ENCODE measurements at places on chromosomes 2 and 18. TPM values are rescaled to one million over a fixed set of nuclear protein-coding genes. Genes with fewer than 3 reads are reported as not detected.

DNA sequence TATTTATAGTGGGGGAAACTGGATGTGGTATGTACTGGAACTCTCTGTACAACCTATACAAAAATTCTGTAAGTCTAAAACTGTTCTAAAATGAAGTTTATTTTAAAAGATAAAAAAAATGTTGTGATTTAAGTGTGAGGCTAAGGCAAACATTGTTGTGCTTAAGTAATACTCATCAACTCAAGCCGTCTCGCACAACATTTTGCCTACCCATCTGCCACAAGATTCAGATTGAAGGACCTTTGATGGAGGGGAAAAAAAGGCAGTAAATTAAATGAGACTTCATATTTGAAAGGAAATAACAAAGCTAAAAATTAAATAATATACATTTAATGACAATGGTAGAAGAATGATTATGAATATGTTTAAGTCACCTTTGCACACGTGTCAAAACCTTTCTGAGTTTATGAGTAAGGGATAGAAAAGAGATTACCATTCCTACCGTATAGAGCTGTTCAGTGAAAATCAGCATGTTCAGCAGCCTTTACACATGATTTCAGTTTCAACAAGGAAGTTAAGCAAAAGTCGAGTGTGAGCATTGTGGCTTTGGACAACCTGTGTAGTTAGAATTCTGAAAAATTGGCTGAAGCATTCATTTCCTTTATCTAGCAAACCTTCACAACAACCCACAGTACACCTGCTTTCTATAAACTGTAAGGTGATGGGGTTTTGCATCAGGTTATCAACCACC is 499.3 kb downstream of the IRS1 start:
- no peak for DNase-seq

DNA sequence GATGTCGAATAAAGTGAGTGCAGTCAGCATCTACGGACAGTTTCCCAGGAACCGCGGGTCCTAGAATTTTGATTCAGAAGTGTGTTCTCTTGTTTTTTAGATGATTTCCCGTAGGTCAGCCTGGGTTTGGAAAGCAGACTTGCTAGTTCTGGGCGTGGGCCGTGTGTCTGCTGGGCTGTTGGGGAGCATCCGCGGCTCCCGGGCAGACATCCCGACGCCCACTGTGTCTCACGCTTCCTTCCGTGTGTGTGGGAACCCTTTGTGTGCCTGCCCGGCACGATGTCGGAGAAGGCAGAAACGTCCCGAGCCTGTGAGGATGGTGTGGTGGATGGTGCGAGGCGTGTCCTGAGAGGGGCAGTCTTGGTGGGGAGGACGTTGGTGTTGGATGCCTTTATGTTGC is 18.4 kb downstream of the CTDP1 start:
- no peak for DNase-seq

DNA sequence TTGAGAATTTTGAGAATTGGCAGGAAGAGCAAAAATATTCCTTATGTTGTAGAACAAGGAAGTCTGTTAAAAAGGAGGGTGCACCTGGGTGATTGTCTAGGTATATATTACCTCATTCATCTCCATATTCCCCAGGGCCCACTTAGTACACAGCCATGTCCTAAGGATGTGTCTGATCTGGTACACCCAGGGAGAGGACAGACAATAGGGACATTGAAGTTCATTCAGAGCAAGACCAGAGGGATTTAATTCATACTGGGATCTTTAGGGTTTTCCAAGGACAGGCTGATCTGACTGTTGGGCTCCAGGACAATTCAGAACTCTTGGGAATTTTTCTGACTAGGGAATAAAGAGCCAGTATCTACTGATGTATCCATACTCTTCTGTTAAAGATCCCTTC is 112.1 kb downstream of the PHLPP1 start:
- no peak for DNase-seq

VWC2L gene
- total RNA-seq = not detected

MFSD6 gene
- total RNA-seq = 163 TPM
